ENCODE measurements at places on chromosomes 16 and 17.
A peak's percentile ranks its signal among the peaks of the same experiment; 100 is the strongest.

DNA sequence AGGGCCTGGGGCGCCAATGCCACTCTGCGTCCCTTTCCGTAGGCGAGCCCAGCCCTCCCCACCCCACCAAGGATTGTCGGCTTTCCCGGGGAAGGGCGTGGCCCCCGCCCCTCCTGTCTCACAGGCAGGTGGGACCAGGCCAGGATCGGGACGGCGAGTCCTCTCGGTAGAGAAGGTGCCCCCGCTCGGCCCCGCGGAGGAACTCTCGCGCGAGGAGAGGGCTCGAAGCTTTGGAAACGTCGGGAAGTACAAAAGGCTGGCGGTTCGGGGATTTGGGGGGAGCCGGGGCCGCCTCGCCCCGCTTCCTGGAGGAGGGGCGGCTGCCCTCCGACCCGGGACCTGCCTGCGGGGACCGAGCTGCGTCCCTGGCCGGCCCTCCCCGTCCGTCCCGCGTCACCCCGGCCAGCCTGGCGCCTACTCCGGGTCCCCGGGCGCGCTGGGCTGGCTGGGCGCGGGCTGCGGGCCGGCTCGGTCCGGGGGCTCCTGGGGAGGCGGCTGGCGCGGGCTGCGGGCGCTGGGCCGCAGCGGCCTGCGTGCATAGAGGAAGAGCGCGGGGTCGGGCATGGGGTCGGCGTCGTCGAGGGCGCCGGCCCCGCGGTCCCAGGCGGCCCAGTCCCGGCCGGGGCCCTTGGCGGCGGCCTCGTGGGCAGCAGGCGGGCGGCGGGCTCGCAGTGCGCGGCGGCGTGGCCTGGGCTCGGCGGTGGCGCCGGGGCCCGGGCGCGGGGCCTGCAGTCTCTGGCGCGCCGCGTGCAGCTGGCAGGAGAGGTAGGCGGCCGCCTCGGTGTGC, 12.6 kb upstream of the CLUH start:
- DNase-seq, result no peak

- DNase-seq, result no peak
Observed at GRCh38 chr16:65984296-65984695, 382.2 kb upstream of the CDH5 start.

- DNase-seq, result no peak
Observed at GRCh38 chr16:12917653-12918052, 16.3 kb downstream of the SHISA9 start.

DNA sequence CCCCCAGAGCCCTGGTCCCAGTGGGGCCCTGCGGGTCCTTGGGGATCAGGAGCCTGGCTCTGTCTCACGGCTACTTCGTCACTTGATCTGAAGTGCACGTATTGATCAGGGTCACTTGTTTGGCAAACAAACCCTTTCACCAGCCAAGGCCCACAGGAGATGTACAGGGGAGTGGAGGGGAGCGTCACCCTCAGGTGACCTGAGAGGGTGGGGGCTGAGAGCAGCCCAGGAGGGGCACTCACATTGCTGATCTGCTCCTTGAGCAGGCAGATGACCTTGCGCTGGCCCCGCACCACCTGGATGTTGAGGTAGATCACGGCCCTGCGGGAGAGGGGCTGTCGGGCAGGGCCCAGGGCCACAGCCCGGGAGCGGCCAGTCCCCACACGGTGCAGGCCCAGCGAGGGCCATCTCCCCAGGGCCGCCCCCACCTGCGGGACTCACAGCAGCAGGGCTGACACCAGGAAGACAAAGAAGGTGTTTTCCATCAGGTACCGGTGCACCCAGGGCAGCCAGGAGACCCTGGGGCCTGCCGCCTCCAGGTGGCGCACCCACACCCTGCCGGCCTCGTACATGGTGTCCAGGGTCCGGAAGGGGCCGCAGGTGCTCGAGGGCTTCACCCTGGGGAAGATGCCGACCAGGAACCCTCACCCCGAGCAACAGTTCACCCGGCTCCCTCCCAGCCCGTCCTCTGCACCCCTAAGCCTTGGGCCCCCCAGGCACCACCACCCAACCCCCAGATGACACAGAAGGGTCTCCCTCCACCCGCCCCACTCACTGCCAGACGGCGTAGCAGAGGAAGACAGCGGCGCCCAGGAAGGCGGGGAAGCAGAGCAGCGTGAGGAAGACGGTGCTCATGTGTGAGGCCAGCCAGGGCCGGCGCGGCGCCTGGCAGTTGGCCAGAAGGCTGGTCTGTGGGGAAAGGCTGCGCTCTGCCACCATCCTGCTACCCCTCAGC, 11.3 kb downstream of the TMC6 start:
- DNase-seq, result peak; percentile 56

DNA sequence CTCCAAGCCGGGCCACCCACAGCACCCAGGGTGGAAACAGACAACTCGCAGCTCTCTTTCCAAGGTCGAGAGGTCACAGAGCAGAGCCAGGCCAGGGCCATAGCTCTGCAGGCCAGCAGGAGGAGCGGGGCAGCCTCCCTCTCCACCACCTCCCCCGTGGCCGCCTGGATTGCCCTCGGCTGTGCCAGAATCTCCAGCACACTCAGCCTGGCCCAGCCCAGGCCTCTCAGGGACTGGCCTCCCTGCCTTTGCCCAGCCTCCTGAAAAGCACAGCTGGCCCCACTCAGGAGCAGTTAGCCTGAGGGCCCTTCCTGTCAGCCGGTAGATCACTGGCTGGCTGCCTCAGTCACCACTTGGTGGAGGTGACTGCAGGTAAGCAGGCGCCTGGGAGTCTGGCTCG, 85.8 kb upstream of the SEC14L1 start:
- DNase-seq, result peak; percentile 45

GRCh38 chr17:28940142-28940541, 11.2 kb downstream of the PHF12 start:
- DNase-seq, result no peak

GRCh38 chr17:76153640-76154039, 12.6 kb upstream of the FOXJ1 start:
- no peak for DNase-seq

- DNase-seq, result peak; percentile 30
Observed at GRCh38 chr17:79658811-79659207, 48.0 kb upstream of the RBFOX3 start.

DNA sequence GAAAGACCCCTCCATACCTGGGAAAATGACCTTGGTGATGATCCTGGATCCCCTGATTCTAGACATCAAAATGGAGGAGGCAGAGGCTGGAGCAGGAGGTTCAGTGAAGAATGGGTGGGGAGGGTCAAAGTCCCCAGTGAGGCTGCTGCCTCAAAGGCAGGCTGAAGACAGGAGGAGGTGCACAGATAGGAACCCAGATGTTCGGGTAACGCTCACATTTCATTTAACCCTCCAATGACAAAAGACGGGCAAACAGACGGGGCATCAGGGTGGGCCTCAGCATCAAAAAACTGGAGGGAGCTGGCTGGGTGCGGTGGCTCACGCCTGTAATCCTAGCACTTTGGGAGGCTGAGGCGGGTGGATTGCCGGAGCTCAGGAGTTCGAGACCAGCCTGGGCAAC, at the start of gene ANKRD40CL:
TSS of gene ANKRD40CL (minus strand) at position 73 of the 400 bp plus-strand sequence. CDS start 605 bp downstream, outside the sequence.
- no peak for DNase-seq

- no peak for DNase-seq
Observed at GRCh38 chr16:48961546-48961945, 320.1 kb downstream of the CBLN1 start.

GRCh38 chr16:89115216-89115861, 21.7 kb downstream of the ACSF3 start:
- no peak for DNase-seq

GRCh38 chr17:492022-492413, 139.4 kb upstream of the RPH3AL start:
- no peak for DNase-seq

- no peak for DNase-seq
Observed at GRCh38 chr16:14182999-14183398, 111.9 kb downstream of the MRTFB start.

DNA sequence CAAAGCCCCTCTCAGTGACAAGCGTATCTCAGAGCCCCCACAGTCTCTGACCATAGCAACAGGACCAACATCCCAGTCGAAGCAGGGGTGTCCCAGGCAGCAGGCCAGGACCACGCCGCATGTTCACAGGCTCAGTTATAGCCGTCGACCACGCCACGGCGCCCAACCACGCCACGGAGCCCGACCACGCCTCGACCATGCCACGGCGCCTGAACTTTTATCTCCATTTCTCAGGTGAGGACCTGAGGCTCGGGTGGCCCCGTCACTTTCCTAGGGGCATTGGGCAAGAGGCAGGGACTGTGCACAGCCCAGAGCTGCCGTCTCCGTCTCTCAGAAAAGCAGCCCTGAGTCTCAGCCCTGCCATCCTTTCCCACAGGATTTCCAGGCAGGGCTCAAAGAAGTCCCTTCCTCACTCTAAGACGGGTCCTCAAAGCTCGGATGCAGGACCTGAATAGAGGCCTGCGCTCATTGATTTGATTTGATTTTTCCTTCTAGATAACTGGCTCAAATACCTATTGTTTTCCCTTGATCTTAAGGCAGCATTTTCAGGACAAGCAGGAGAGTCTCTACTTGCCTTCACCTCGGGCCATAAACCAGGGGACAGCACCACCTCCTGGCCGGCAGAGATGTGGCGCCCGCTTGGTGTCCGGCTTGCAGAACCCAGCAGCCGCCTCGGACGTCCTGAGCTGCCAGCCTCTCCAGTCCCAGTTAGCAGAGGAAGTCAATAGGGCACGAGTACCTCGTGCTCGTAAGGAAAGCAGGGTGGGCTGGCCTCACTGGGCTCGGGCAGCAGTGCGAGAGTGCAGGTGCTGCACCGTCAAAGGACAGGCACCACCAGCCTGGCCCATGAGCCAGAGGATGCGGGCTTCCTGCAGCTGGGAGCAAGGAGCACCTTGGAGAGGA, 38.8 kb downstream of the C16orf95 start:
- peak; percentile 8 for DNase-seq

GRCh38 chr16:19105891-19106624, 7.7 kb upstream of the ITPRIPL2 start:
- no peak for DNase-seq

DNA sequence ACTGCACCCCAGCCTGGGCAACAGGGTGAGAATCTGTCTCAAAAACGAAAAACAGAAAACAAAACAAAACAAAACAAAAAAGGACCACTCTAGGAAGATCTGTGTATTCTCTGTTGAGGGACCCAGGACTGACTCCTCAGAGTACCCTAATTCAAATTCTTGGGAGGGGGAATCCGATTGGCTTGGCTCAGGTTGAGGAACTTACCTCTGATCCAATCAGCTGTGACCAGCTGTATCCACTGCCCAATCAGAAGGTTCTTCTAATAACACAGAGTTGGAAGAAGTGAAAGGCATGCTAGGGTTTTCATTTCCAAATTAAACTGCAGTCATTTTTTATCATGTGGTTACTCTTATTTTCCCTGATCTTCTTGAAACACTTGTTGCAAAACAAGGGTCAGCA, 105.9 kb upstream of the CACNG3 start:
- no peak for DNase-seq

DNA sequence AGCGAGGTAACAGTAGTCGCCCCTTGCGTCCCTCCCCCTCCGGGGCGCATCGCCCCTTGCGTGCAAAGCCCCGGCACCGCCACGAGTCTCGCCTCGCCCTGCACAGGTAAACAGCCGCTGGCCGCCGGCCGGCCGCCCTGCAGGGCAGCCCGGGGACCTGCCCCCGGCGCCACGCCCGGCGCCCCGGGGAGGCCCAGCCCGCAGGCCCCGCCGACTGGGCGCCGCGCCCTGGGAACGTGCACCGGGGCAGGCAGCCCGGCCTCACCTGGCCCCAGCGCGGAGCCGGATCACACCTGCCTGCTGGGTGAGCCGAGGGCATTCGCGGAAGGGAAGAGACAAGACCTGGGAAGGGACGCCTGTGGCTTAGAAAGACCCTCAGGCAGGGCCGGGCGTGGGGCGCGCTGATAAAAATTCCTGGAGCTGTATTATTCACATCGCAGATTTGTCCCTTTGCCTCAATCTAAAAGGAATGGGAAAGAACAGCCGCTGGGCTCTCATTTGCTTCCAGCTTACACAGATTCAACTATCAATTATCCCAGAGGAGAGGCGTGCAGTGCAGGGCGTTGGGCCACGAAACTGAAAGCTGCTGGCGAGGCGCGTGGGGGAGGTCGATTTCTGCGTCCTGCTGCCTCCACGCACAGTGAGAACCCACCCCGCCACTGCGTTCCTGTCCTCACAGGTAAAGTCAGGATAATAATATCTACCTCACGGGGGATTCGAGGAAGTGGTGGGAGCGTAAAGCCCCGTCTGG, 451.9 kb downstream of the SLC39A11 start:
- DNase-seq, result peak; percentile 80

Measured in NCI-H526 (cell line).